Mucosa of gallbladder (tissue), 1 donor: ENCODE measurements at places on chromosomes 13 and 19. TPM values are rescaled to one million over a fixed set of nuclear protein-coding genes. Genes with fewer than 3 reads are reported as not detected.

Gene SAFB2
- 127 TPM for total RNA-seq

Gene S1PR5
- 0.20 TPM for total RNA-seq

Gene SAMD1
- 56.5 TPM for total RNA-seq

Gene ANGPTL8
- 0.95 TPM for total RNA-seq

- DNase-seq = no peak
These were observed 9.1 kb upstream of the DPP9 start for GRCh38 chr19:4732680-4733114.

DNA sequence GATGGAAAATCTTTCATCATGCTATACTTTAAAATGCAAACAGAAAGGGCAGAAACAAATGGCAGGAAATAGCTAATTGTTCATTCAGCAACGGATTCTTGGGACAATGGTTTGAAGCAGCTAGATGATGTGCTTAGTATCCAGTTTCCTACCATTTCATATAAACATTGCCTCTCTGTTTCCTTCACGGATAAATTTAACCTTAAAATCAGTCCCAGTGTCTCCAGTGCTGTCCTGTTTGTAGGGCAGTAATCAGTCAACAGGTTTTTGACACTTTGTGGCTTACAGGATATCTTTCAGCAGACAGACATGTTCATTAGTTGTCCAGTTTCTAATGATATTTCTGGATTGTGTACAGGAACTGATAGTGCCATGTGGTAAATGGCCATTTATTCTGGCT lies 24.7 kb upstream of the RB1 start:
- no peak for DNase-seq

- no peak for DNase-seq
These were observed 296.8 kb upstream of the SGCG start for GRCh38 chr13:22883956-22884355.

DNA sequence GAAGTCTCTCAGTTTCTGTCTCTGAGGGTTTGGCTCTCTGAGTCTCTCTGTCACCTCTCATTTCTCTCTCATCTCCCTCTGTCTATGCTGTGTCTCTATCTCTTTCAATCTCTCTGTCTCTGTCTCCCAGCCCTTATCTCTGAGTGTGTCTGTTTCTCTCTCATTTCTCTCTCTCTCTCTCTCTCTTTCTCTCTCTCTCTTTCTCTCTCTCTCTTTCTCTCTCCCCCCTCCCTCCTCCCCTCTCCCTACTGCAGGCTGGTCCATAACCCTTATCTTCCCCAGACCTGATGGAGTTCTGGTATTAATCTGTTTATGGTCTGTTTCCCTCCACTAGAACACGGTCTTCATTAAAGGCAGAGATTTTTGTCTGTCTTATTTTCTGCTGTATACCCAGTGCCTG lies 1.3 kb upstream of the PVR start:
- DNase-seq = no peak

GRCh38 chr19:12695096-12695495 lies 1.3 kb downstream of the FBXW9 start:
- DNase-seq = no peak

DNA sequence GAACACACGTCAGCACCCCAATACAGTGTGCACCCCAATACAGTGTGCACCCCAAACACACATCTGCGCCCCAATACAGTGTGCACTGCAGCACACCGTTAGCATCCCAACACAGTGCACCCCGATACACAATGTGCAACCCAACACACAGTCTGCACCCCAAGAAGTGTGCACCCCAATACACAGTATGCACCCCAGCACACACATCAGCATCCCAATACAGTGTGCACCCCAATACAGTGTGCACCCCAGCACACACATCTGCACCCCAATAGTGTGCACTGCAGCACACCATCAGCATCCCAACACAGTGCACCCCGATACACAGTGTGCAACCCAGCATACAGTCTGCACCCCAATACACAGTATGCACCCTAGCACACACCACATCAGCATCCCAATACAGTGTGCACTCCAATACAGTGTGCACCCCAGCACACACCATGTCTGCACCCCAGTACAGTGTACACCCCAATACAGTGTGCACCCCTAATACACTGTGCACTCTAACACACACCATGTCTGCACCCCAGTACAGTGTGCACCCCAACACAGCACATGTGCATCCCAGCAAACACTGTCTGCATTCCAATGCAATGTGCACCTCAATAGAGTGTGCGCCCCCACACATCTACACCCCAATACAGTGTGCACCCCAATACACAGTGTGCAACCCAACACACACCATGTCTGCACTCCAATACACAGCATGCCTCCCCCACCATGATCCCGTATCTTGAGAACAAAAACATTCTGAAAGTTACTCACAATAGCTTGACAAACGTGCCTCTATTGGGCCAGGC lies 855 bp upstream of the CARS2 start:
- no peak for DNase-seq

DNA sequence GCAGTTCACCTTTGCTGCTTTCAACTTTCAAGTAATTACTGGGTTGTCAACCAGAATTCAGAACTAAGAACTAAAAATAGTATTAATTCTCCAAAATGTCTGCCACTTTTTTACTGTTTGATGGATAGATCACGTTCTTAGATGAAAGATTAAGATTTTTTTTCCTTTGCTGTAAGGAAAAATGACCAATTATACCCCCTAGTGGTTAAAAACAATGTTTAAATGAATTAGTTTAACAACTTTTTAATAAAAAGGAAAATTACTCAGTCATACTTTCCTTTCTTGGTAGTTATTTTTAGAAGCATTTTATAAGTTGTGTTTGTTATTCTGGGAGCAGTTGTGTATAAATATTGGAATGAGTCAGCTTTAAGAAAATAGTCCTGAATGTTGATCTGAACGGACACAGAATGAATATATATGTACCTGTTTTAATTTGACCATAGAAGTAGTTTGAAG lies 4.6 kb downstream of the TM9SF2 start:
- no peak for DNase-seq

DNA sequence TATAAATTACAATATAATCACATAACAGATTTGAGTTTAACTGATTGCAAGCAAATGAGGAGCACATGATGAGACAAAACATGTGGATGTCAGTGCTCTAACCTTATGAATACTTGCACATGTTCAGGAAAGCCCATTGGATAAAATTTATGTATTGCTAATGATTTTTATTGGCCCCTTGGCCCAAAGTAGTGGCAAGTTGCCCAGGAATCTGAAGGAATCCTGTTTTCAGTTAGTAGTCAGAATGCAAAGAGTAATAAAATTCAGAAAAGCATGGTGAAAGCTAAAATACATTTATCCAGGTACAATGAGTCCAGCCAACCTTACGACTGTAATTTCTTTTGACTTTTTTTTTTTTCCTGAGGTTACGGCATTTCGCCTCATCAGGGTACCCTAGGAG lies 1539.4 kb downstream of the EFNB2 start:
- no peak for DNase-seq

GRCh38 chr19:47483800-47484690 lies at the start of gene KPTN:
Gene KPTN (minus strand): TSS chr19:47484219. CDS start chr19:47484160, 59 bp downstream.
- peak; percentile 87 for DNase-seq

DNA sequence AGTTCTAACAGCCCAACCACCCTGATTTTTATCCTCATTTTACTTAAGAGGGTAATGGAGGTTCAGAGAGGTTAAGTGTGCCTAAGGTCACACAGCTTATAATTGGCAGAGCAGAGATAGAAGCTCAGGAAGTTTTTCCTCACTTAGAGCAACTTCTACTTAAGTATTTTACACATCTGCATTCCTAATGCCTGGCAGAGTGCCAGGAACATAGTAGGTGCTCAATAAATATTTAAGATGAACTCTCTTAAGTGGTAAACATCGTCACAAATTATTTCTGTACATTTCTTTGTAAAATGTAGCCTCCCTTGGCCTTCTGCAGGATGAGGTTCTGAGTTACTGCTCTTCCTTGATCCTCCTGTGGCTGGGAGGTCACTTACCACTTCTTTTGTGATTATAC lies 14.7 kb downstream of the FARP1 start:
- no peak for DNase-seq

DNA sequence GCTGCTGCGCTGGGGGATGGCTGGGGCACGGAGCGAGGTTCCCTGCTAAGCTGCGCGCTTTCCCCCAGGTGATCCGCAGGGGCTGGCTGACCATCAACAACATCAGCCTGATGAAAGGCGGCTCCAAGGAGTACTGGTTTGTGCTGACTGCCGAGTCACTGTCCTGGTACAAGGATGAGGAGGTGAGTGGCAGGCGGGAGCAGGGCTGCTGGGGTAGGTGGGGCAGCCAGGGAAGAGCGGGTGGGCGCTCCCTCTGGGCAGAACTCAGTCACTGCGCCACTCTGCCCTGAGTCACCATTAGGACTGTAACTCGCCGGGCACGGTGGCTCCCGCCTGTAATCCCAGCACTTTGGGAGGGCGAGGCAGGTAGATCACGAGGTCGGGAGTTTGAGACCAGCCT lies 23.8 kb downstream of the TMED1 start:
- no peak for DNase-seq

DNA sequence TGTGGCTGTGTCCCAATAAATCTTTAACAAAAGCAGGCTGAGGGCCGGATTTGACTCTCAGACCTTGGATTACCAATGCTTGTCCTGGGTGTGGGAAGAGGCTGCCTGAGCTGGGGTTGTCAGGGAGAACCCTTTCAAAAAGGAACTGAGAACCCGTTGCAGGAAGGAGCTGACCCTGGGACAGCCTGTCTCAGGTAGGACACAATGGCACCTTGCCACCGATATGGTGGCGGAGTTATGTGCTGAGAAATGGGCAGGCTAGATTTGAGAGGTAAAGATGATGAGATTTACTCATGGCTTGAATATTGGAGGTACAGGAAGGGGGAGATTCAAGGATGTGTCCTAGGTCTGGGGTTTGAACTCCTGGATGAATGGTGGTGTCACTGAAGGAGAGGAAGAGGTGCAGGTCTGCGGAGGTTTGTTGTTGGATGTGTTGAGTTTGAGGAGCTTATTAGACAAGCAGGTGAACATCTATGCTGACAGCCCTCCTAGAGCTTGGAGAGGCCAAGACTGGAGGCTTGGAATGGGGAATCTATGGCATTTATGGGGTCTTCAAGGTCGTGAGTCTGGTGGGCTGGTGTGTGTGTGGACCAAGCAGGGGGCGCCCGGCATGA lies 7.2 kb downstream of the PLEKHF1 start:
- DNase-seq = no peak

- DNase-seq = no peak
These were observed 7.3 kb upstream of the ZNF460 start for GRCh38 chr19:57273014-57273413.

DNA sequence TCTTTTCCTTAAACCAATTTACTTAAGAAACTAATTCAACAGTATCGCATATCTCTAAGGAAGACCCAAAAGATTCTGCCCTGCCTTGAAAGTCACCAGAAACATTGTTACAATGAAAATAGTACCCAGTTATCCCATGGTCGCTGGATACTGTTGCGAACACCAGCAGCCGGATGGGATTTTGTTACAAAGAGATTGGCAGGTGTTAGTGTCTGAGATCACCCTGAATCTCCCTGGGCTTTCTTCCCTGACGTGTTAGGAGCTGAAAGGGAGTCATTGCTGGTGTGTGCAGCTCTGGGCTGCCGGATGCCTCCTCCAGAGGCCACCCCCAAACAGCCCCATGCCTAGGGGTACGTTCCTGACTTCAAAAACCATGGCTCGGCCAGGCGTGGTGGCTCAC lies 38.2 kb downstream of the PTPRS start:
- no peak for DNase-seq

GRCh38 chr13:90798381-90798780 lies 549.1 kb upstream of the MIR17HG start:
- DNase-seq = no peak

DNA sequence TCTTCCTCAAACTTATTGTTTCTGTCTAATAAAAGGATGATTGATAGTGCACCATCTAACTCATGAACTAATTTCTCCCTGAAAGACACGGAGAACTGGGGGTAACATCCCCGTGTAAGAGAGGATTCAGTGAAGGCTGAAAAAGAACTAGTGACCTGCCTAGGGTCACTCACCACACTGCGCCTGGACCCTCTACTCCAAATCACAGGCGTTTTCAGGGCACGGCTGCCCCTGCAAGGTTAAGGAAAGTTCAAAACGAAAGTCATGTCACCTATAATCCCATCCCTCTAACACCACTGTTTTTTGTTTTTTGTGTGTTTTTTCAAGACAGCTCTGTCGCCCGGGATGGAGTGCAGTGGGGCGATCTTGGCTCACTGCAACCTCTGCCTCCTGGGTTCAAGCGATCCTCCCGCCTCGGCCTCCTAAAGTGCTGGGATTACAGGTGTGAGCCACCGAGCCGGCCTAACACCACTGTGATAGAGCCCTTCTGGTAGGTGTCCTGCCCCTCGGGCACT lies 8.7 kb downstream of the URAD start:
- no peak for DNase-seq

DNA sequence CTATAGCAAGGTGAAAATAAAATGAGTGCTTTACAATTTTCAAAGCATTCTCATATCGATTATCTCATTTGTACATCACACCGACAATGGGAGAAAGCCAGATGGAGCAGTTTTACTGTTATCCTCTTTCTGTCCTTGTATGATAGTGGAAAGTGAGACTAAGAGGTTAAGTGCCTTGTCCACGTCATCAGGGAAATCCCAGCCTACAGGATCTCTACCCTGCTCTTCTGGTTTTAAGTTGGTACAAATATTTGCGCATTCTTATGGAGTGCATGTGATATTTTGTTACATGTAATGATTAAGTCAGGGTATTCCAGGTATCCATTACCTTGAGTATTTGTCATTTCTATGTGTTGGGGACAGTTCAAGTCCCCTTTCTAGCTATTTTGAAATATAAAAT lies 12.4 kb upstream of the ENOX1 start:
- no peak for DNase-seq

DNA sequence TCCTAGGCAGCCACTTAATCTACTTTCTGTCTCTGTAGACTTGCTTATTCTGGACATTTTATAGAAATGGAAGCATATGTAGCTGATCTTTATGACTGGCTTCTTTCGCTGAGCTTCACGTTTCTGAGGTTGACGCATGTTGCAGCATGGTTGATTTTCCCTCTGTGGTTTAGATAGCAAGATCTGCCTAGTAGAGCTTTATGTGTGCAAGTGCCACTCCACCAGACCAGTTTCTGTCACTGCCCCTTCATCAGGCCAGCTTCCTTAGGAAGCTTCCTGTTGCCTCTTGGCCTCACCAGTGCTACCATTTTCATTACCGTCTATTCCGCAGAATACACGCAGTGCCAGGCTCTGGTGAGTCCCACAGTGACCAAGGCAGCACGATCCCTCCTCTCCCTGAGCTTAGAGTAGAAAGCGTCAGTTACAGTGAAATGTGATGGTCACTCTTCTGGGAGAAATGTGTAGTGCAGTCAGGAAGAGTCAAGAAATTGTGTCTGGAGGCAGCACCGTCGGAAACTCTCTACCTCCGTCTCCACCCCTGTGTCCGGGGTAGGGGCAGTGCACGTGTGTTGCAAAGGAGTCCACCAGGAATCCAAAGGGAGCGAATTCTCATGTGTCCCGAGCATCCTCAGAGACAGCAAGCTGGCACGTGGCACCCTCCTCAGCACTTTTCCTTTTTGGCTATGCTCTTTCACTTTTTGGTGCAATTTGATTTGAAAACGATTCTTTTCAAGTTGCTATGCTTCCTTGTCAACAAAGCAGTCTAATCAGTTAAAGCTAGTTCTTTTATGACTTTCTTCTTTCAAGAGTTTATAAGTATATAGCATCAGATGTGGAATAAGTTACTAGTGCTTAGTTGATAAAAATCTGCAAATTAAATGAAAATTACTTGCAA lies 45.4 kb upstream of the GPR183 start:
- no peak for DNase-seq

GRCh38 chr13:99190147-99190985 lies 10.3 kb upstream of the UBAC2 start:
- DNase-seq = no peak
